ENCODE measurements at places on chromosomes 7 and 10.

GRCh38 chr10:132914732-132915131 lies 27.6 kb downstream of the CFAP46 start:
- no peak for DNase-seq

DNA sequence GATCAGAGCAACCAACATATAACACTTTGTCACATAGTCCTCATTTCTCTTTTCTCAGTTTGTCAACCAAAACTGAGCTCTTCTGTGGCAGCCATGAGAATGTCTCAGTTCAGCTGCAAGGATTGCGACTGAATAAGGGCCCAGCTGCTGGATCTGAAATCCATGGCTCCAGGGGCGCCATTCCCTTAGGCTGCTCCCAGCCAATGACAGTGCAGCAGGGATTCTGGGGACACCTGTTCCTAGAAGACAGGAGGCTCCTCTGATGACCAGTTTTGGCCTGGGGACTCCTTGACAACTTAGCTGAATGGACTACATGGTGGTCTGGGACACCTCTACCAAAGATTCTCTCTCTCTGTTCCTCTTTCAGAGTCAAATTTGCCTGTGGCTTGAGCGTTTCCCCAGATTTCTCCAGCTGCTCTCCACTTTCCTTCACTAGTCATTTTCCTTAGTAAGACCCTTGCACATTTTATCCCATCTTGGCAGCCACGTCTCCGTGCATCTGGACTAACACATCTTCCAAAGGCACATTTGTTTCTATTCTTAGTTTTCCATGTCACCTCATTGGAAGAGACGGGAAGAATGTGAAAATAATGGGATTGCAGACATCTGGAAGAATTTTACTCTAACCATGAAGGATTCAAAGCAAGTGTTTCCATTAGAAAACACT lies 28.1 kb upstream of the KIF5B start:
- no peak for DNase-seq

DNA sequence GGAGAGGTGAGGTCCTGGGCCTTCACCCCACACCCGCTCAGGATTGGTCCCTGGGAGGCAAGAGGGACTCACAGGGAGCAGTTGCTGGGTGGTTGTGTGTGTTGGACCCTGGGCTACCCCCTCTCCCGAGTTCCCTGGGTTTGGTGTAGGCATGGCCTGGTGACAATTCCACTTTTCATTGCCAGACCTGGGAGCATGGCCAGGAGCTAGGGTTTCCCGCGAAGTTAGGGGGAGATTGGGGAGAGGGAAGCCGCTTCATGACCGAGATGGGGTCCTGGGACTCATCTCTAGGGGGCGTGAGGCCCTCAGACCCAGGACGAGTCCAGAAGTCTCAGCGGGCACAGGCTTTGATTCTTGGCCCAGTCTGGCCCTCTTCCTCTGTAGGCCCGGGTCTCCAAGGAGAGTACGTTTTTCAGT lies 606 bp downstream of the PALD1 start:
- no peak for DNase-seq

- no peak for DNase-seq
These were observed 646 bp downstream of the FAM13C start for GRCh38 chr10:59361663-59362143.

DNA sequence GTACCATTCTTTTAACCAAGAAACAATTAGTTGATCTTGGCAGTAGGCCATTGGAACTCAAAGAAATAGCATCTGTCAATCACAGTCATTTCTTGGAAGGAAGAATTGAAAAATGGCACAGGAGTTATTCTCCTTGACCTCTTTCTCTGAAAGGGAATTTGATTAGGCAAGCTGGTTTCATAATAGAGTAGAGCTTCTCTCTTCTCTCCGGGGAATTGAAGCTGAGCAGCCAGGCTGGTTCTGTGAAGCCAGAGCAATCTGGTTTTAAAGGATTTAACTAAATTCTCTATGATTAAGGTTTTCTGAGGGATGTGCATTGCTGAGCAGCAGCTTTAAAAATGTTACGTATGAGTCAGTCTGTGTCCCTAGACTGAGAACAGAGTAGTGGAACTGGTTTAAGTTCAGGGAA lies 70.2 kb downstream of the AHCYL2 start:
- DNase-seq, result no peak

GRCh38 chr7:85292908-85293576 lies 106.2 kb upstream of the SEMA3D start:
- DNase-seq, result no peak

DNA sequence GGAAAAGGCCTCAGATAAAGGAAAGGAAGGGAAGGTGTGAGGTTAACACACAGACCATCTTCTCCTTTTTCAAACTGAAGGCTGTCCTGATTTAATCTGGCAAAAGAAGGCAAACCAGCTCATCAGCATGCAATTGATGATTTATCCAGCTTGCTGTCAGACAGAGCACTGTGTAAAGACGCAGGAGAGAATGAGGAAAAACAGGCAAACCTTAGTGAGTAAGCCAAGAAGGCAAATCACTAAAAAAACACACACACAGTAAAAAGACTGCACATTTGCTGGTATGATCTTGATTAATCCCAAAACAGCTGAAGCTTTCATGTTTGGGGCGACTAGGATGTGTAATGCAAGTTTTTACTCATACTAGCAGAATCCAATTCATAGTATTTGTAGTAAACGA lies 65.8 kb upstream of the SKAP2 start:
- DNase-seq, result no peak

GRCh38 chr10:59648711-59649201 lies 60.9 kb downstream of the SLC16A9 start:
- no peak for DNase-seq

DNA sequence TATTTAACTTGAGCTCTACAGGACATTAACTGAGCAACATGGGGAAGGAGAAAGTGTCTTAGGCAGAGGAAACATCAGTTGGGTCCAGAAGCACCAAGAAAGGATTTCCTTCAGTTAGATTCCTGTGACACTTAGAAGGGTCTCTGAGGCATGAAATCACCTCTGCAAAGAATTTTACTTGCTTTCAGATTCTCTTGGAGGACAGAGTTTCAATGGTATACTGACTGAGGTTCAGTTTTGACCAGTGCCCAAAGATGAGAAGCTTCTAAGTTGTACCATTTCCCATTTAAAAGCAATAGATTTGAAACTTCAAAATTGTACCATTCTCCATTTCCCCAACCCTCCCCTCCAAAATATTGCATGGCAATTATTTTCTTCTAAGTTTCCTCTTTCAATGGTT lies 102.4 kb downstream of the CHCHD3 start:
- no peak for DNase-seq

DNA sequence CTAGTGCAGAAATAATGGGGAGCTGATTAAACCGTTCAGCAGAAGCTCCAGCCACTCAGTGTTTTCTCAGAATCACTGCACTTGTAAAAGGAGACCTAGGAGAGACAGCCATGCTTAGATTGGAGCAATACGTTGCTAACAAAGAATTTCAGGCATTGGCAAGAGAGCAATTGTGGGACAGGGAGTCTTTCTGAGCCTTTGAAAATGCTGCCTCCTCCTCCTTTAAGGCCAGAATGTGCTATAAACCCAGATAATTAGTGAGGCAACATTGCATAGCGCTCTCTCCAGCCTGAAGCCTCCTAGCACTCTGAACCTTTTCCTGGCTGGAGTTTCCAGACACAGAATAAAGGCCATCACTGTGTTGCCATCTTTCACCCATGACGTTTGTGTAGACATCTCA lies 18.5 kb upstream of the PTPRN2 start:
- no peak for DNase-seq

GRCh38 chr7:132576721-132577085 lies 433 bp upstream of the PLXNA4 start:
- DNase-seq, result peak; percentile 20

DNA sequence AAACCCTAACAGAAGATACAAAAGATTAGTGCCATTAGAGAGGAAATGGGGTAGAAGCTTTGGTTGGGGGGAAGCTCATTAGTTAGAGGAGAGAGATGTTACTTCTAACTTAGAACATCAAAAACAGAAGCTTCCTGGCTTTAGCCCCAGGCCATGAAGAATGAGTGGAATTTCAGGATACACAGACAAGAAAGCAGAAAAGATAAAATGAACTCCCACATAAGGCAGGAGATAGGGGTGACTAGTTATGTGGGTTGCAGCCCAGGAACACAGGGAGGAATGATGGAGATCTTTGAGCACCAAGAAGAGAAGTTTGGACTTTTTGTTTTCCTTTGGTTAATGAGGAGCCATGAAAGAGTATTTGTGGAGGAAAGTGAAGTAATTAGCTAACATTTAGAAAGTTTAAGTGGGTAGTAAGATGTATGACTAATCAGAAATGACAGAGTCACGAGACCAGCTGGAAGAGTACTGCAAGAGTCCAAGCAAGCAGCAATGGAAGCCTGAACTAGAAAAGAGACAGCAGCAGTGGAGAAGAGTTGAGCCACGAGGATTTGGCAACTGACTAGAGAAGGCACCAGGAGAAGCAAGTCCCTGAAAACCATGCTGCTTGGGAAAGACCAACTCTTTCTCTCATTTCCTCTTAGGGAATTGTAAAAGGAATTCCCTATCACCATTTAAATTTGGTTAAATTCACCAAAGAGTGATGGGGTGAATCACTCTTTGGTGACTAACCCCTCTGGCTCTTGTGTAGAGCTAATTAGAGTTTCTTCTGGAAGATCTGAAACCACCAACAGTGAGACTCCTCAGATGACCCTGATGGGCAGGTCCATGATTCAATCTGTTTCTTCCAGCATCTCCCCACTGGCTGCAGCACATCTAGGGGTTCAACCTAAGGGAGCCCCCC lies 131.9 kb downstream of the KCNMA1 start:
- no peak for DNase-seq
